ENCODE measurements at places on chromosomes 6 and 20.

- no peak for DNase-seq
Observed at GRCh38 chr6:82237013-82237412, 10.5 kb downstream of the IBTK start.

- DNase-seq: no peak
Observed at GRCh38 chr6:49299279-49299678, 163.8 kb downstream of the MMUT start.

GRCh38 chr20:15317546-15318232 lies 980.3 kb upstream of the FLRT3 start:
- no peak for DNase-seq

- DNase-seq: no peak
Observed at GRCh38 chr6:148658681-148659430, 88.0 kb upstream of the UST start.

DNA sequence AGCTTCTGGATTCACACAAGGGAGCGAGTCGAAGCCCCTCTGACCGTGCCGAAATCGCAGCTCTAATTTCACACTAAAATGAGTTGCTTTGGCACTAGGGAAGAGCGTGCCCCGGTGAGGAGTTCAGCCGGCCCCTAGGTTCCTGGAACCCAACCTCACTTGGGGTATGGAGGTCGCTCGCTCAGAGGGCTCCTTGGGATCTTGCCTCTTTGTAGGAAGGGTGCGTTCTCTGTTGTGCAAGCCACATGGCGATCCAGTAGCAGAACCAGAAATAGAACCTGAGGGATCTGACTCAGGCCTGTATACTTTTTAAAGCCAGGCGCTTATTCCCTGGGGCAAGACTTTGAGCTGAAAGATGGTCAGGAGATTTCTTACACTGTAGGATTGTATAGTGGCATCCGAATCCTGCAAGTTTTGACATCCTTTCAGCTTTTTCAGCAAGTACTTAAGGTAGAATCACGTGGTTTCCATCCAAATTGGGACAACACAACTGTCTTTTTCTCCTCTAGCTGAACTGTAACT lies 861 bp upstream of the RALGAPA2 start:
- no peak for DNase-seq

- no peak for DNase-seq
Observed at GRCh38 chr20:60250251-60250650, 292.0 kb downstream of the CDH26 start.
